Posterior vena cava (tissue), 2 donors: ENCODE measurements at places on chromosomes 6 and 20. TPM values are rescaled to one million over a fixed set of nuclear protein-coding genes. Genes with fewer than 3 reads are reported as not detected.

The F13A1 gene
- 100 TPM for total RNA-seq

- no peak for DNase-seq
Measured at GRCh38 chr6:107495971-107496370, 6.1 kb downstream of the SOBP start.

DNA sequence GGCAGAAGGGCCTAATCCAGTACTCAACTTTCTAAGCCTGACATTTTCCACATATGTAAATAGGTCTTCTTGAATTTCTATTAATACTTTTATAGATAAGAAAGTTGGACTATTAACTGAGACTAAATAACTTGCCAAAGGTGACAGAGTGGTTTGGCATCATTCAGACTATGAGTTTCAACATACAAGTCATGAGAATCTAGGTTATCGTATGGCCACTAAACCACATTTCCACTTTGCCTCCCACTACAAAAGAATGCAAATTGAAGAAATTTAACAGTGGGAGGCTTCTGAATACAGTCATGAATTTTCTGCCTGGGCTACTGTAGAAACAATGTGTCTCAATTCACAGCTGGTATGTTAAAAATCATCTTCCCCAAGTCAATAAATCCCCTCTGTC, 531.0 kb upstream of the AGPAT4 start:
- DNase-seq, result no peak

The GNAS-AS1 gene
- total RNA-seq, result not detected

The CYP39A1 gene
- total RNA-seq, result 1.5 TPM

GRCh38 chr6:109009962-109010704, 84.5 kb downstream of the SESN1 start:
- no peak for DNase-seq

- DNase-seq, result no peak
Measured at GRCh38 chr20:35680452-35681183, 15.9 kb upstream of the CPNE1 start.

DNA sequence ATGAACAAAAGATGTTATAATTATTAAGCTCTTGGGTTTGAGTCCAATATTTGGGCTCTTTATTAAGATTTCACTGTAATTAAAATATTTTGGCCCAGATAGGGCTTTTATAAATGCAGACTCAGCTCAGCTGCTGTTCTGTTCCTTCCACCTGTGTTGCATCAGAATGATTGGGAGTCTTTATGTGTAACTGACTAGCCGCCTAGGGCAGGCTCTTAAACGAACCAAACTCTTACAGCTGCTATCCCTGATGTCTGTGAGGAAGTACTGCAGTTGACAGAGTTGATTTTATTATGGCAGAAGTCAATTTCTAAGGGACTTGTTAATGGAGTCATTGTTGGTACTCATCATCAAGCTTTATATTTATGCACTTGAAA, 144.7 kb downstream of the MYO6 start:
- DNase-seq, result no peak

The SPATS1 gene
- not detected for total RNA-seq

DNA sequence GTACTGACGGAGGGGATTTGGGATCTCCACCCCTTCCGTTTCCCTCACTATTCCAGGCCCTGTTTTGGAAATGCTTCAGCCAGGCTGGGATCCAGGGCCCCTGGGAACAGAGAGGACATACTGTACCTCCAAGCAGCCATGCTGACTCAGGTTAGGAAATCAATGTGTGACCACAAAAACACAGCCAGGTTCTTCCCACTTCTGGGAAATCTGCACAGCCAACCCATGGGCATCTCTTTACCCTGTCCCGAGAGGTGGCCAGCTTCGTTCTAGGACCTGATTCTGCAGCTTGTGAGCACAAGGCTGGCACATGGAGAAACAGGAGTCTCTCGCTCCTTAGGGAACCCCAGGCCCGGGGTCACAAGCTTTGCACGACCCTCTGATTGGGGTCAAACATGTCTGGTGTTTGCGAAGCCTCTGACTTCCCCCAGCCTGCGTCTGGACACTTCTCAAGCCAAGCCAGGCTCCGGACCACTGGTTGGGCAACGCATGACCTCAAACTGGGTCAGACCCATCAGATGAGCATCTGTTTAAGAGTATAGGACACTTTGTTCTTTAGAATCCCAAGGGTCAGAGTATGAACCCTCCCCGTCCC, 8.3 kb upstream of the TTPAL start:
- DNase-seq, result peak; percentile 87

DNA sequence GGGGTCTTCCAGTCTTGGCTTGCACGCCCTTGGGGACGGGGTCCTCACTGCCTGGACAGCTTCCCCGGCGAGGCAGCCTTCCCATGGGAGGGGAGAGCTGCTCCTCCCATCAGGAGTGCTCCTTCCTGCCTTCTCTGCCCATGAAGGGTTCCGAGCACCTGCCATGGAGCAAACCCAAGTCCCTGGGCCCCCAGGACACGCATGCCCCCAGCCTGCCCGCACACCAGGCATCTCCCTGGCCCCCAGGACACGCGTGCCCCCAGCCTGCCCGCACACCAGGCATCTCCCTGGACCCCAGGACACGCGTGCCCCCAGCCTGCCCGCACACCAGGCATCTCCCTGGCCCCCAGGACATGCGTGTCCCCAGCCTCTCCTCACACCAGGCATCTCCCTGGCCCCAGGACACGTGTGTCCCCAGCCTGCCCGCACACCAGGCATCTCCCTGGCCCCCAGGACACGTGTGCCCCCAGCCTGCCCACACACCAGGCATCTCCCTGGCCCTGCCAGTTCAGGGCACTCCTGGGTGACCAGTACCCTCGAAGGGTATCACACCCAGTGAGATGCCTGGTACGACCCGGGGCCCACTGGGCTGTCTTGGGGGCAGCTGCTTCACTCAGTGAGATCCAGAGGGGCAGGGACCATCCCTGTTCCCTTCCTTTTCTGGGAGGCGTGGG, 21.7 kb downstream of the COL20A1 start:
- DNase-seq, result peak; percentile 70

The GLP1R gene
- not detected for total RNA-seq

The CCN6 gene
- total RNA-seq, result not detected

The KIFC1 gene
- 0.29 TPM for total RNA-seq

DNA sequence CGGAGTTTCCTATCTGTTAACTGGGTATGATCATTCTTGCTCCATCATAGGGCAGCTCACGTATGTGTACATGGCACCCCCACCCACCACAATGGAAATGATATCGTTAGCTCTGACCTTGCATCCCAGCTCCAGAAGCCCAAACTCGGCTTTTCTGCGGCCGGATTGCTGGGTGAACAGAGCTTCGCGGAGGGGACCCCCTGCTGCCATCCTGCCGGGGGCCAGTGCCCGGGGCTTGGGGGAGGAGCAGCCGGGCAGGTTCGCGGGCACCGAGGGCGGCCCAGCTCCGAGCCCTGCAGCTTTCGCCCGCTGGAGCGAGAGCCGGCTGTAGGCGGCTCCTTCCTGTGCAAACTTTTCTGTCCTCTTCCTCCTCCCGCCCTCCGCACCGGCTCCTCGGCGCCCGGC, 24.9 kb upstream of the FUCA2 start:
- peak; percentile 86 for DNase-seq

GRCh38 chr20:61975407-61976129, 90.1 kb downstream of the TAF4 start:
- DNase-seq, result no peak

The HLA-DOB gene
- 0.19 TPM for total RNA-seq

The IER3 gene
- total RNA-seq, result 51.5 TPM

GRCh38 chr6:26159357-26160273, 72.4 kb downstream of the HFE start:
- DNase-seq, result no peak

The SOX12 gene
- total RNA-seq, result 9.5 TPM

The ANKS1A gene
- 42.2 TPM for total RNA-seq

DNA sequence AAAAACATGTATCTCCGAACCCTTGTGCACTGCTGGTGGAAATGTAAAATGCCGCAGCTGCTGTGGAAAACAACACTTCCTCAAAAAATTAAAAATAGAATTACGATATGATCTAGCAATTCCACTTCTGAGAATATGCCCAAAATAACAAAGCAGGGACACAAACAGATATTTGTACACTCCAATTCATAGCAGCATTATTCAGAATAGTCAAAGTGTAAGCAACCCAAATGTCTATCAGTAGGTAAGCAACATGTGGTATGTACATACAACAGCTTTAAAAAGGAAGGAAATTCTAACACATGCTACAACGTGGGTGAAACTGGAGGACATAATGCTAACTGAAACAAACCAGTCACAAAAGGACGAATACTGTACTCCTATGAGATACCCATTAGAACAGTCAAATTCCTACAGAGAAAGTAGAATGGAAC, 5.7 kb upstream of the RAB5IF start:
- DNase-seq, result no peak

DNA sequence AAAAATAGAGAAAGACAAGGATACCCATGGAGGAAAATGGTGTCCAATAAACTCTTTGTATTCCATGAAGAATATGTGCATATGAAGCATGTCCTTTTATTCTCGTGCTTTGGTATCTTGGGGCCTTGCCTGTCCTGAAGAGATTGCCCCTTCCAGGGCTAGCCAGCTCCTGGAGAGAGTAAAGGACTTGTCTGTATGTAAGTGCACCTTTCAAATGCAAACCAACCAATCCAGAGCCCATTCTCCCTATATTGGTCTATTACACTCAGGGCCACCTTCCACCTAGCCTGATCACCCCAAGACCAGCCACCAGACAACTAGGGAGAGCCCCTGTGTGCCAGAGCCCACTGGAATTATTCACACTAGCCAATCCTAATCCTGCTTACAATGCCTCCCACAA, 221.6 kb downstream of the CD83 start:
- no peak for DNase-seq

DNA sequence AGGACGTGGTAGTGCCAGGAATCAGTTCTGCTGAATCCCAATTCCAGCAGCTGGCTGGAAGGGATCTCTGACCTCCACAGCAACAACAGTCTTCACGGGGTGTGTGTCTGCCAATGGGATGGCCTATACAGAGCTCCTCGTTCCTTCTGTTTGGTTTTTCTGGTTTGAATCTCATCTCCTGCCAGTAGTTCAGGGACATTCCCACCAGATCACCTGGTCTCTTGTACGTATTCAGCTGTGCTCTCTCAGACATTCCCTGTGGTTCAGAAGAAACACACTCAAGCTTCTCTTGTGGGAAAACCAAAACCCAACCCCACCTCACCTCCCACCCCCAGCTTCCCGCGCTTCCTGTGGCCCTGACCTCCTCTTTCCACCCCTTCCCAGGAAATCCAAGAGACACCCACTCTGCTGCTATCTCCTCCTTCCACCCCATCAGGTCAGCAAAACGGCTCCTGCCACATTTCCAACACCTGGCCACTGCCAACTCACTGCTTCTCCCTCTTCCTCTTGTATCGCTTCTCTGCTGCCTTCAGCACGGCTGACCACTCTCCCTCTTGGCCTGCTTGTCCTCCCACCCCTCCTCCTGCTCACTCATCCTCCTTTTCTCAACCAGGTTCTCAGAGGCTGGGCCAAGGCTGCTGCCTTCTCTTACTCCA, 63.3 kb upstream of the PTGIS start:
- DNase-seq, result no peak

The FILIP1 gene
- 43.2 TPM for total RNA-seq

DNA sequence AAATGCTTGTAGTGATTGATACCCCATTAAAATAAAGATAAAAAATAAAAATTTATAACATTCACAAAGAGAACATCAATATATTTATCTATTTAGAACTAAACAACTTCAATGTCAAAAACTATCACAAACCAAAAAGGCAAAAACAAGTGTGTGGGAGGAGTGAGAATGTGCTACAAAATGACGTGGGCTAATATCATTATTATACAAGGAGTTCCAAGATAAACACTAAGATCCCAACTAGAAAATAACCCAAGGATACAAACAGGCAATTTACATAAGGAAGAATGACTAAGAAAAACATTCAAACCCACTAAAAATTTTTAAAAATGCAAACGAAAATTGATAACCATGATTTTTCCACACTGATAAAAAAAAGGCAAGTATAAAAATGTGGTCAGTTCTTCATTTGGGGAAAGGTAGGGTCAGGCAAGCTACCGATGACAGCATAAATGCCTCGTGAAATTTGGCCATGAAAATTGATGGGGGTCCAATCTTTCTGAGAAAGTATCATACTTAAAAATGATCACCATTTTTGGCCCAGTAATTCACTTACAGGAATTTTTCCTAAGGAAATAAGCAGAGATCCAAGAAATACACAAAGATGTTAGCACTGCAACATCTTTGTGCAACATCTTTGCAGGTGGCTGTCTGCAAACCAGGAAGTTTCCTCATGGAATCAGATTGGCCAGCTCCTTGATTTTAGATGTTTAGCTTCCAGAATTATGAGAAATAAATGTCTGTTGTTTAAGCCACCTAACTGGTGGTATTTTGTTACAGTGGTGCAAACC, 140.2 kb downstream of the TMEM200A start:
- no peak for DNase-seq

The SLC4A11 gene
- total RNA-seq, result 1.1 TPM

- no peak for DNase-seq
Measured at GRCh38 chr6:33273129-33273923, 1.5 kb downstream of the RPS18 start.
